Hindlimb muscle (tissue), 1 donor: ENCODE measurements at places on chromosomes 4 and X.

GRCh38 chr4:60884587-60884986 lies 315.5 kb upstream of the ADGRL3 start:
- DNase-seq, result no peak

- DNase-seq, result no peak
These were observed 248.2 kb downstream of the PARM1 start for GRCh38 chr4:75180790-75181776.

DNA sequence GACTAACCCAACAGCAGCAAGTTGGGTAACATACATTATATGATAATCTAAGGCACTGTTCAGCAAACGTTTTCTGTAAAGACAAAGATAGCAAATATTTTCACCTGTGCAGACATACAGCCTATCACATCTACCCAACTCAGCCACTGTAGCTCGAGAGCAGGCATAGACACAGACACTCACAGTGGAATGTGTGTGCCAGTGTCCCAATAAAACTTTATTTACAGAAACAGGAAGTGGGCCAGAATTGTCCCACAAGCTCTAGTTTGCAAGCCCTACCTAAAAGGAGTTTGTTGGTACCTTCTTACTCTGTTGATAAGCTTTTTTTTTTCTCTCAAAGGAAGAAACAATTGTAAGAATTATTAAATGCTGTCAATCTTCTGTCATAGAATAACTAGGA lies 11.9 kb upstream of the FAM9A start:
- no peak for DNase-seq

GRCh38 chr4:48102303-48102702 lies 31.7 kb downstream of the TXK start:
- DNase-seq, result no peak

GRCh38 chr4:102781570-102781969 lies 20.8 kb upstream of the MANBA start:
- no peak for DNase-seq

DNA sequence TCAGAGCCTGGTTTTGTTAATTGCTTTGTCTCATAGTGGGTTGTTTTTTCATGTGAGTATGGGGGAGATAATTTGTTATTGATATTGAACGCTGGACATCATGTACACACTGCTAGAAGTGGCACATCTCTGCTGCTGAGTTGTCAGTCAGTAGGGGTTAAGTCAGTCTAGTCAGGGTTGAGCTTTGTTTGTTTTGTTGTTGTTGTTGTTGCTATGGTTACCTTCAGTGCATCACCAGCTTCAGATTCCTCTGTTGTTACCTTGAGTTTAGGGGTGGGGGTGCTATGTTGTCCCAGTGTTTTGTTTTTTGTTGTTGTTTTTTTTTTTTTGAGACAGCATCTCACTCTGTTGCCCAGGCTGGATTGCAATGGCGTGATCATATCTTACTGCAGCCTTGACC lies 9.9 kb downstream of the YIPF6 start:
- no peak for DNase-seq

- no peak for DNase-seq
These were observed 1756.9 kb upstream of the TENM3 start for GRCh38 chr4:180486342-180486741.

- DNase-seq, result no peak
These were observed 56.9 kb downstream of the BCOR start for GRCh38 chrX:40040686-40041461.

DNA sequence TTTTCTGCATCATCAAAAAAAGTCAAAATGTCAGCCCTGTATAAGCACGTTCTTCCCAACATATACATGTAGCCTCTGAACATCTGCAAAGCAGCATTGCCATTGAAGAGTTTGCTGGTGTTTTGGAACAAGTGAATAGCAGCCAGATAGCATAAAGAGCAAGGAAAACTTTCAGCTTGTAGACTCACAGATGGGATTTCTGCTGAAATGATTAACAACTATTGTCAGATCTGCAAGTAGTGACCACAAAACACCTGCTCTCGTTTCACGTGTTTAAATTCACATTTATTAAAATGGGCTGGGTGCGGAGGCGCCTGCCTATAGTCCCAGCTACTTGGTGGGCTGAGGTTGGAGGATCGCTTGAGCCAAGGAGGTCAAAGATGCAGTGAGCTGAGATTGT lies 123.7 kb downstream of the SPRY1 start:
- peak; percentile 80 for DNase-seq

DNA sequence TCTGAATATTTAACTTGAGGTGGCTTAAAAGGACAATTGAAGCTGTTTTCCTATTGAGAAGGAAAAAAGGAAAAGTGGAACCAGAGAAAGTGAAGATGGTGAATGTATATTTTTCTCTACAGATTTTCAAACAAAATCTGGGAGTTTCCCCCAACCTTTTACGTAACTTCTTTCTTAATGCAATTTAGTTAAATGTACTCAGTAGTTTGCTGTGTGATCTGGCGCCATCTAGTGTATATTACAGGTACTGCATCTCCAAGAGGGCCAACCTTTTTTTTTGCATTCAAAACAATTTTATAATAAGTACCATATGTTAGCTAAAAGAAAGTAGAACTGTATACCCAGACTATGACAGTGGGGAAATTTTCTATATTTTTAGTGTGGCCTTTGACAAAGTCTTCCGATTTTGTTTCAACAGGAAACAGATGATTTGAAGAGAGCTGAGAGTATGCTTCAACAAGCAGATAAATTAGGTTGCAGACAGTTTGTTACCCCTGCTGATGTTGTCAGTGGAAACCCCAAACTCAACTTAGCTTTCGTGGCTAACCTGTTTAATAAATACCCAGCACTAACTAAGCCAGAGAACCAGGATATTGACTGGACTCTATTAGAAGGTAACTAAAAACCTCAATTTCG lies 82.0 kb downstream of the PLS3 start:
- peak; percentile 81 for DNase-seq

GRCh38 chrX:356385-357034 lies 30.2 kb downstream of the PPP2R3B start:
- DNase-seq, result no peak

DNA sequence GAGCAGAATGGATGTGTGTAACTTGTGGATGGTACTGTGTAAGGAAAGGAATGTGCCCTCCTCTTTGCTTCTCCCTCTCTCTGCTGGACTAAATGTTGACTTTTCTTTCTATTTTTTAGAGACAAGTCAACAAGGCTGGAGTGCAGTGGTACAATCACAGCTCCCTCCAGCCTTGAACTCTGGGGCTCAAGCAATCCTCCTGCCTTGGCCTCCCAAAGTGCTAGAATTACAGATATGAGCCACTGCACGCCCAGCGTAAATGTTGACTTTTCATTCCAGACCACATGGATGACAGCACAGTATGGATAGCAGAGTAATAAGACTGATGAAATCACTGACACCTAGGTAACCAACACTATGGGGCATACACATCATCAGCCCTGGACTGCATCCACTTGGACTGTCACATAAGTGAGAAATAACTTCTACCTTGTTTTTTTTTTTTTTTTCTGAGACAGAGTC lies 5.1 kb upstream of the RPS3A start:
- no peak for DNase-seq

- no peak for DNase-seq
These were observed 133.3 kb downstream of the CPZ start for GRCh38 chr4:8725845-8726244.

GRCh38 chr4:4247696-4248028 lies 361 bp downstream of the TMEM128 start:
- DNase-seq, result no peak

GRCh38 chrX:13966071-13966792 lies 63.5 kb downstream of the GEMIN8 start:
- no peak for DNase-seq

DNA sequence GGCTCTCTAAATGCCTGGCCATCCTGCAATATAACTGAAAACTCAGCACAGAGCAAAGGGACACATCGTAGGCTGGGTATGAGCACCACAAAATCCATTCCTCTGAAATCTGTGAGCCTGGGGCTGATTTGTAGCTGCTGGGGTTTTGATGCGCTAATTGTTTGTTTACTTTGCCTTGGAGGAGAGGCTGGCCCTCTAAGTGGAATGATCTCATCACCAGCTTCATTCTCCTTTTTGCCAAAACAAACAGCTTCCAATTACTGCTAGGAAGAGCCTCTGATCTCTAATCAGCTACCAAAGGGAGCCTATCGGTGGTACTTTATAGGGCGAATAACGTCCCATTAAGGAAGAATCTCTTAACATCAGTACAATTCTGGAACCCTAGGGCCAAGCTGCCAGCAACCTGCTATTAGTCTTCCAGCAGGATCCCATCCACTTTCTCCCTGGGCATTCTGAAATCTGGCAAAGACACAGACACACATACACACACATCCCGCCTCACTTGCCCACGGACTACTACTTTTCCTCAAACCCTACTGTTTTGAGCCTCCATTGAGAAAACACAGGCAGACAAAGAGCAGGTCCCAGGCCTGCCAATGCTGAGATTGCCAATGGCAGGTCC lies 5.8 kb downstream of the ANOS1 start:
- no peak for DNase-seq

GRCh38 chr4:185846505-185847150 lies 34.6 kb upstream of the SORBS2 start:
- DNase-seq, result no peak

GRCh38 chr4:110198049-110198434 lies 373 bp downstream of the ELOVL6 start:
- peak; percentile 25 for DNase-seq

- DNase-seq, result no peak
These were observed 70.6 kb downstream of the ARSJ start for GRCh38 chr4:113908829-113909228.

- DNase-seq, result no peak
These were observed 37.8 kb upstream of the EXOC1L start for GRCh38 chr4:55781812-55782211.

DNA sequence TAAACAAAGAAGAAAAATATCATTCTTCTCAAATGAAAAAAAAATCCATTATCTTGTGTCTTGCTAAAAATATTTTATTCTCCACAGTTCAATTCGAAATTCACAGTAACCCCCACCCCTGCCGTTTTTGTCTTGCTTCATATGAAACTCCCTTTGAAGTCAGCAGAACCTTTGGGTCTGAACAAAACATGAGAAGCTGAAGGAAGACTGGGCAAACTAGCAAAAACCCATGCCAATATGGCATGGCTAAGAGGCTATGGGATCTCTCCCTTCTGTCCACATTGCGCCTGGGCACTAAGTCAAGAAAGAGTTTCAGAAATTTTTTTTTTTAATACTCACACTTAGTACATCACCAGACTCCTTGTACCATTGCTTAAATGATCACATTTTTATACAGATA lies 136.0 kb upstream of the SMIM31 start:
- DNase-seq, result no peak

DNA sequence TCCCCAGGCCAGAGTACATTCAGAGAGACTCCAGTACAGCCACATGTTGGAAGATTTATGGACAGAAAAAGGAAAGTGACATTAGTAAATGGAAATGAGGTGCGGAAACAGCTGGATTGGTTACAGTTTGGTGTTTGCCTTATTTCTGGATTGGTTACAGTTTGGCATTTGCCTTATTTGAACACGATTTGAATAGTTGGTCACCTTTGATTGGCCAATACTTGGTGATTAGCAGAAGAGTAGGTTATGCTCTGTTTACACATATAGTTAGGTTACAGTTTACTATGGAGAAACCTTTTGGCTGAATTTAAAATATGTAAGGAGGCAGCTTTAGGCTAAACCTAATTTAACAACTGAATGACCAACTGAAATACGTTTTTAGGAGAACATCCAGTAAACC lies 173.7 kb downstream of the AASDH start:
- no peak for DNase-seq

DNA sequence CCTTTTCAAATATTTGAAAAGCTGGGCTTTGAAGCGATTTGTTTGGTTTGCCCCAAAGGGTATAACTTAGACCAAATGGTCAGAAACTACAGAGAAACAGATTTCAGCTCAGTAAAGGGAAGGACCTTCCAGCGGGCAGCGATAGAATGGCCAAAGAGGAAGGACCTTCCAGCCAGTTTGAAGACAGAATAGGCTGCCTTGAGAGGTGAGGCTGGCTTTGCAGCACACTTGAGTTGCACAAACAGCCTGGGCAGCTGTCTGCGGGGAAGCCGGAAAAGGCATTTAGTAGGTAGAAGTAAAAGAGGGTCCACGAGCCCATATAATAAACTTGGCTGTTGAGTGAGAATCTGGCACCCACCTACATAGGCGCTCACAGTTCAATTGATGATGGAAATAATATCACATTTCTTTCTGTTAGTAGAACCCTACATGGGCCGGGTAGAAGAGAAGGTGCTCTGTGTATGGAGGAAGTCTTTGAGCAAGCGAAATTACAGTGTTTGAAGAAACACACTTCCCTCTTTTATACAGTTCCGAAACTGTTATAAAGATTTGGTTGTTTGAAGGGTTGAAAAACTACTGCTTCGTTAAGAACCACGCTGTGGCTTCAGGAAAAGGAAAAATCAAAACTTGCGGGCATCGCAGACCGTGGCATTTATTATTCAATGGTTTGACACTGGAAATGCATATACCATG lies 75.0 kb upstream of the SORBS2 start:
- DNase-seq, result no peak

DNA sequence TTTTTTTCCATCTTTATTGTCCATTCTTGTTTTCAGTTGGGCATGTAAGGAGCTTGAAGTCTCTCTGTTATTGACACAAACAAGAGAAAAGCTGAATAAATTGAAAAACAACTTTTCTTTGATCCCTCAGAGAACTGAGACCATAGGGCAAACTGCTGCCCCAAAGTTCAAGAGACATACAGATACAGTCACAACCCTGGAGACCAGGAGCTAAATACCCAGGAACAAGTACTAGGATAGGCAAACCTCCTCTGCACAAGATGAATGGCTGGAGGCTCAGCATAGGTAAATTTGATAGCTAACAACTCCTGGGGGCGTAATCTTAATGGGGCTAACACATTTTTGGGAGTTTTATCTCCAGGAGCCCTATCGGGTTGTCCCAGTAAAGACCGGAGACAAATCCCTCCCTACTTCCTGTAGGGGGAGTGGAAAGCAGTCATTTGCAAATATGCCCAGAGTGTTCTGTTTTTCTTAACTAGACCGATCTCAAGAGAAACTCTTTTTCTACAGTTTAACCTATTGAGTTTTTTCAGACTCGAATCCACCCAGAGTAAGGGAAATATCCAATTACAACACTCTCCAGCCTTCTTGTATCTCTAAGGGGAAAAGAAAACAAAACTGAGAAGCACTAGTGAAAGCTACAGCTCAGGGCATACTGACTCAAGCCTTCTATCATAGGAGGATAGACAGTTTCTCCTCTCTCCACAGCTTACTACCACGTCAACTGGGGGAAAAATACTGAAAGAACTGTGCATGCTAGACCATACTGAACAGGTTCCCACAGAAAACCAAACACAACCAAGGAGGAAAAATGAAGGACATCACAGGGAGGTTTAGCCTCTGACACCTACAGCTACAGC lies 23.1 kb downstream of the MAGEA8 start:
- no peak for DNase-seq

DNA sequence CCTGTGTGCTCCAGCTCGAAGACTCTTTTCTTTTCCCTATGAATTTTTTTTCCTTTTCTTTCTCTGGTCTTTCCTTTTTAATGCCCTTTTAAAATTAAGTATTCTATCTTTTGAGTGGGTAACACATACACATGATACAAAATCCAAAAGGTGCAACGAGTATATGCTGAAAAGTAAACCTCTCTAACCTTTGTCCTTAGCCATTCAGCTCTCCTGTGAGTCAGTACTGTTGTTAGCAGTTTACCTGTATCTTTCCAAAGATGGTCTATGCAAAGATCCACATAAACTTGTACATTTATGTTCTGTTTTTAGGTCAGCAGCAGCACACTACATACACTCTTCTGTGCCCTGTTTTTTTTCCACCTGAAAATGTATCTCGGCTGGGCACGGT lies 28.7 kb downstream of the SLC25A43 start:
- DNase-seq, result no peak

GRCh38 chr4:26178854-26179253 lies 142.0 kb upstream of the RBPJ start:
- no peak for DNase-seq
